DMS 273 treated with DMSO at 0.1 percent for 48 hours (cell line): ENCODE measurements at places on chromosomes 3 and 15.

GRCh38 chr15:55894399-55894965 is 98.9 kb downstream of the NEDD4 start:
- DNase-seq, result no peak

- DNase-seq, result no peak
Measured at GRCh38 chr15:39391230-39391629, 189.6 kb upstream of the THBS1 start.

DNA sequence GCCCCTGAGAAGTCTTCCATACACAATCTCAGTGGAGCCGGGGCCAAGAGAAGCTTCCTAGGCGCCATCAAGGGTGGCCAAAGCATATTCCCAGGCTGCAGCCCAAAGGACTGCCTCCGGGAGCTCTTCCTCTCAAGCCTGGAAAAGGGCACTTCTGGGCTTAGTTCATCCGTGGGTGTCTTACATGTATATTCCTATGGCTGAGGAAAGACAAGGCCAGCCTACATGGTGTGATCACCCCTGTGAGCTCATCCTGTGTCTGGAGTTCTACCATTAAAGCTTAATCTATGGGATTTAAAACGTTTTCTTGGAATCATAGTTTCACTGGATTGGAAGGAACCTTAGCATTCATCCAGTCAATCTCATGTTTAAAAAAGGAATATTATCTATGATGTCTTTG is 21.9 kb upstream of the TIMP4 start:
- no peak for DNase-seq

- DNase-seq, result no peak
Measured at GRCh38 chr3:156760333-156760732, 65.8 kb upstream of the LEKR1 start.

DNA sequence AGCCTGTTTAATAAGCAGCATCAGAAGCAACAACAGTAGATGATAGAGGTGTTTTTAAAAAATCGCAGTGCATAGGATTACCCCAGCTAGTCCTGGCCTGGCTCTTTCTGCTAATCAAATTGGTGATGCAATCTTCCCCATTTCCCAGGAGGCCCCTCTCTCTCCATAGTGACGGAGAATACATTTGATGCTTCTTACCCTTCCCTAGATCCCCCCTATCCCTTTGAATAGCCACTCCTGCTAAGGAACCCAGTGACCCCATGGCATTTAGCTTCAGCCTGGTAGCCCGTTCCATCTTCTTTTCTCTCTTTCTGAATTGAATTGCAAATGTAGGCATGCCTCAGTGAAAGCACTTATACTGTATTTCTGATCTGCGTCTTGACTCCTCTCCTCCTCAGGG is 223.6 kb upstream of the GAP43 start:
- DNase-seq, result no peak

DNA sequence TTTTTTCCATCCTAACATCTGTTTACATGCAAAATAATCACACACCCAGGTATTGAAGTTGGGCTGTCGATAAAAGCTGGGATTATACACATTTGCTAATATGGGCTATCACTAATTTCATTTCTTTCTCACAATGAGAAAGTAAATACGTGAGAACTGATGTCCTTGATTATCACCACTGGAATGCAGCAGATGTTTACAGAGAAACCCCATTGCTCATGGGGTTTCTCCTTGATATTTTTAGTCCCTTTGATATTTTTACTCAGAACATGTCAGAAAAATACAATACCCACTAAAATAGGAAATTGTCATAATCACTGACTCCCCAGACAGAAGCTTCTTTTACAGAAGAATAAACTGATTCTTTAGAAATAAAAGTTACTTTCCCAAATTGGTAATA is 535.1 kb upstream of the CCDC54 start:
- no peak for DNase-seq

DNA sequence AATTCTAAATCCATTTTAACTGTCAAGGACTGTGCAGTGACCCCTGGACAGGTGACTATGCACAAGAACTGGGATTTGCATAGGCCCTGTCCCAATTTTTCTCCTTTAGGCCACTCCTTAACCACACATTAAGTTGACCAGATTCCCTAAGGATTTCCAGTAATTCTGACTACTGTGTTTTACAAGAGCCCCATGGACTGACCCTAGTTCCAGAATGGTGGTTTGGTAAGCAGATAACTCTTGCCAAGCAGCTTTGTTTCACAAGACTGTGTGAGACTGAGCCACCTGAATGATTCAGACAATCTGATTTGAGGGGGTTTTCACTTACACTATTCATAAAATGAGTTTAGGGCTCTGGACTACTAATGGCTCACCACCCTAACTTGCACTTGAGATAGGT is 535.8 kb downstream of the ZBBX start:
- no peak for DNase-seq

DNA sequence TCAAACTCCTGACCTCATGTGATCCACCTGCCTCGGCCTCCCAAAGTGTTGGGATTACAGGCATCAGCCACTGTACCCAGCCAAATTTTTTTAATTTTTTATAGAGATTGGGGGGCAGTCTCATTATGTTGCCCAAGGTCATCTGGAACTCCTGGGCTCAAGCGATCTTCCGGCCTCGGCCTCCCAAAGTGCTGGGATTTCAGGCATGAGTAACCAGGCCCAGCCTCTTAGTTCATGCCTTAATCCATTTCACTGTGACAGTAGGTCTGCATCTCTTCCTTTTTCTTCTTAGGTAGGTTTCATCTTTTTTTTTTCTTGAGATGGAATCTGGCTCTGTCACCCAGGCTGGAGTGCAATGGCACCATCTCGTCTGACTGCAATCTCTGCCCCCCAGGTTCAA is 37.3 kb upstream of the PPP4R2 start:
- no peak for DNase-seq

DNA sequence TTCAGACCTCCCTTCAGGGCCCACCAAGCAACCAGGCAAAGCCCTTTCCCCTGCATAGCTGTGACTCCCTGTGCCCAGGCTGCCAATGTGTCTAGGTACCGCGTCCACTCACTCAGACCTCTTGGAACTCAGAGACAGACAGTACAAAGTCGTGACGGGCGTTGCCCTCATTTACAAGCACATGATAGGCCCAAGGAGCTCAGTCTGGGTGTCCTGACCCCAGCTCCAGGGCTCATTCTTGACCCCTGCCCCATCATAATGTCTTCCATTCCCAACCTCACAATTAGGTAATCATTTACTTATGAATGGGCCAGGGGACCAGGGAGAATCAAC is 56.0 kb downstream of the KLF13 start:
- DNase-seq, result no peak
